ENCODE measurements at places on chromosomes 11 and 22. TPM values are rescaled to one million over a fixed set of nuclear protein-coding genes. Genes with fewer than 3 reads are reported as not detected.
A peak's percentile ranks its signal among the peaks of the same experiment; 100 is the strongest.

ART5 gene
- polyA plus RNA-seq, result 1.7 TPM

DNA sequence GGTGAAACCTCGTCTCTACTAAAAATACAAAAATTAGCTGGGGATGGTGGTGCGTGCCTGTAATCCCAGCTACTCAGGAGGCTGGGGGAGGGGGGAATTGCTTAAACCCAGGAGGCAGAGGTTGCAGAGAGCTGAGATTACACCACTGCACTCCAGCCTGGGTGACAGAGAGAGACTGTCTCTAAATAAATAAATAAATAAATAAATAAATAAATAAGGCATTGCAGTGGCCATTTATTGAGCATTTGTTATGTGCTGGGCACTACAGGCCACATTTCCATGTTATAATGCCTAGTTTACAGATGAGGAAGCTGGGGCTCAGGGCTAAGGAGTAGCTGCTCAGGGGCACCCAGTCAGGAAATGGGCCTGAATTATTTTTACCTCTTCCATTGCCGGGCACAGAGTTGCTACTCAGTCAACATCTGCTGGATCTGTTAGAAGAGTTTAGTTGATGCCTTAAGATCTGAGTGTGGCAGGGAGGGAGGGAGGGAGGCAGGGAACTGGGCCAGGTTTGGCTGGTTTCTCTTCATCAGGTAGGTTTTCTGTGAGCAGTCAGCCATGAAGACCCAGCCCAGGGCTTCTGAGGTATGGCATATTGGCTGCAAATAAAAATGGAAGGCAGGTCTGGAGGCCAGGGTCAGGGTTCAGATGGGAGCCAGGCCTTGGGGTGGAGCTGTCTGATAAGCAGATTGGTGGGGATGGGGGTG lies 5.6 kb downstream of the PVALB start:
- no peak for DNase-seq

DNA sequence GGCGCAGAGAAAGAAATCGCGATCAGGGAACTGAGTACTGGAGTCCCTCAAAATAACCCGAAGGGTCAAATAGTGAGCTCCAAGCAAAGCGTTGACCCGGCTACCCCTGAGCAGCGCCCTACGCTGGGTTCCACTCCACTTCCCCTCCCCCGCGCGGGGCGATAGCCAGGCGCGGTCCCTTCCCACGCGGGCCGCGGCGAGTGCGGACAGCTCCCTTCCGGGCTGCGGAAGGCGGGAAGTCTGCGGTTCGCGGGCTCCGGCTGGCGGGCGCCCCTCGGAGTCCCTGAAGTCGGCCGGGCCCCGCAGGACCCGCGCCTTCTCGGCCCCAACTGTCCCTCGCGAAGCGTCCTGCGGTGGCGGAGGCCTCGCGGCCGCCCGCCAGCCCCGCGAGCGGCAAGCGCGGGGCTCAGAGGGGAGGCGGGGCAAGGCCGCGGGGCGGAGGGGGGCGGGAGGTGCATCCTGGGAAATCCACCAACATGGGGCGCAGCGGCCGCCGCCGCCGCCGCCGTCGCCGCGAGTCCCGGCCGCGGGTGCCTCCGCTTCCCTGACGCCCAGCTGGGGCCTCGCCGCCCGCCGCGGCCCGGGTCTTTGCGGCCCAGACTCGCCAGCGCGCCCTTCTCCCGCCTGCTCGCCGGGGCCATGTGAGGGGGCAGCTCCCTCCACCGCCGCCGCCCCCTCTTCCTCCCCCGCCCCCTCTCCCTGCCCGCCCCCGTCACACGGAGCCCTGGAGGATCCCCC lies at the start of gene QSER1:
Gene QSER1 (plus strand): TSS at position 457 of the 738 bp plus-strand sequence. CDS start 315 bp downstream, outside the sequence.
- DNase-seq, result peak; percentile 73

PAX6 gene
- 0.16 TPM for polyA plus RNA-seq

MAPK8IP1 gene
- 13.7 TPM for polyA plus RNA-seq
